ENCODE measurements at places on chromosomes 4 and X.

DNA sequence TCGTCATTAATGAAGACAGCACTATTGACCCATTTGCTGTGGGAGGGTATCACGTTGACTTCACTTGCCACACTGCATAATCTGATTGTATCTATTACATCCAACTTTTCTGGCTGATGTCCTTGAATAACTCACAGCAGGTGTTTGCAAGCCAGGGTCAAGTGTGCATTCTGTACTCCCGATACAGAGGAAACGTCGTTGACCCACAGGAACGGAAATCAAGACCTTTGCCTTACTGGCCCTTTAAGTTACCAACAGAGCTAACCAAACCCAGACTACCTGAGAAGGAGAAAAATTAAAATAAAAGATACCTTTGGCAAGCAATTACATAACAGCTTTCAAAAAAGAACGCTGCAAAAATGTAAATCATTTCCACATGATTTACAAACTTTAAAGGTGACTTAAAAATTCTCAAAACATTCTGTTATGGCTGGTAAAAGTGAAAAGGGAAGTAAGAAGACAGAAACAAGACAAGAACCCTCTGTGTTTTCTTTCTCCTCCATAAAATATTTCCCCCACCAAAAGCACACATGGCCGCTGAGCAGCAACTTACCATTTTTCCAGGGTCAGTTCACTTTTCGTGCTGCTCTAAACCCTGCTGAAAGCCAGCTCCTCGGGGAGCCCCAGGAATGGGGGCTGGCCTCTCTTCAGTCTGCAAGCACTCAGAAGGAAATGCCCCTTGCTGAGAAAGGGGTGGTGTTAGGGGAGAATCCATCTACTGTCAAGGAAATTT, 6.5 kb upstream of the SHISA3 start:
- no peak for DNase-seq

GRCh38 chr4:105248613-105249012, 101.9 kb downstream of the TET2 start:
- no peak for DNase-seq

DNA sequence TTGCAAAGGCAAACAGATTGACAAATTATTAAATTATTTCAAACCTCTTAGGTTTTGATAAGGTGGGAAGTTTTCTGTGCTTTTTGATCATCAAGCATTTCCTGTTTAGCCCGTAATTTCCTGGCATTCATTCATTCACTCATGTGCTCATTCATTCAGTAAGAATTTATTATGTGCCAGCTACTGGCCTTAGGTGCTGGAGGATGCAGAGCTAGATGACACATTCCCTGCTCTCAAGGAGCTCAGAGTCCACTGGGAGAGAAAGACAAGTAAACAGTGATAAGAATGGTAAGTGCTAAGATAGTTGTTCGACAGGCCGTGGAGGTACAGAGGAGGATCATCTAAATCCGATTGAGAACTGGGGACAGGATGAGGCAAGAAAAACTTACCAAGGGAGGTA, 153.0 kb downstream of the DCTD start:
- no peak for DNase-seq

GRCh38 chr4:139686130-139686529, 20.5 kb downstream of the MGST2 start:
- DNase-seq: no peak

GRCh38 chrX:134137341-134137740, 99.6 kb upstream of the CCDC160 start:
- DNase-seq: no peak

DNA sequence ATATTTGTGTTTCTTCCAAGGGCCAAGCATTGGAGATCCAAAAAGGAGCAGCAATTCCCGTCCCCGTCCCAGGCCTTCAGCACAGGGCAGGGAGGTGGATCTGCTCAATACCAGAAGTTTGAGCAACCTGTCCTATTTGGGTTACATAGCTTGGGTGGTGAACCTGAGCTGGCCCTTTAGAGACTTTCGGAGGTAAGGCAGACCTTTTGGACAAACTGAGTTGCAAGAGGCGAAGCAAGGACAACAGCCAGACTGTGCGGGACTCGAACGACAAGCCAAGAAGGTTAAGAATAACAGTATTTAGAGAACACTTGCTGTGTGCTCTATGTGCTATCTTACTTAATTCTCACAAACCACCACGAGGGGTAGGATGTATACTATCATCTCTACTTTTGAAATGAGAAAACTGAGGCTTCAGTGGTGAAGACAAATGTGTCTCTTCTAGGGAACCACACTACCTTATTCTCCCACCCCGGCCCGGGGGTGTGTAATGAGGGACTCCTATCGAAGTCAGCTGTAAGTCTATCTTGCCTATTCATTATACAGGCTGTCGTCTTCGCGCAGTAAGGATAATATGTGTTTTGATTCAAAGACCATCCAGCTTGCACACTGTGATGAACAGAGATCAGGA, 1.3 kb downstream of the NOP14 start:
- peak; percentile 52 for DNase-seq

DNA sequence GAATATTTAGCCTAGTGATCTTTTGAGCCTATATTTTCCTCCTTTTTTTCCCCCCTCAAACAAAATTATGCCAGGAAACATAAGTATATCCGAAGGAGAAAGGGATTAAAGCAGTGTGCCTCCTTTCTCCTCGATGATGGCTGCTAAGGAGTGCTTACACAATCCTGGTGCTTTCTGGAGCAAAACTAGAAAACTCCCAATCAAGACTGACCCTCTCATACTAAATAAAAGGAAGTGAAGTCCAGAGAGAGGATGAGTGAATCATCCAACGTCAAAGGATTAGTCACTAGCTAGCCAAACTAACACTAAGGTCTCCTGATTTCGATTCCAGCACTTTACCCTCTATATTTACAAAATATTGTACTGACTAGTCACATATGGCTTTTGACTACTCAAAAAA, 146.8 kb downstream of the PPP3CA start:
- DNase-seq: no peak

- no peak for DNase-seq
Measured at GRCh38 chr4:8282742-8283141, 13.2 kb downstream of the HTRA3 start.

DNA sequence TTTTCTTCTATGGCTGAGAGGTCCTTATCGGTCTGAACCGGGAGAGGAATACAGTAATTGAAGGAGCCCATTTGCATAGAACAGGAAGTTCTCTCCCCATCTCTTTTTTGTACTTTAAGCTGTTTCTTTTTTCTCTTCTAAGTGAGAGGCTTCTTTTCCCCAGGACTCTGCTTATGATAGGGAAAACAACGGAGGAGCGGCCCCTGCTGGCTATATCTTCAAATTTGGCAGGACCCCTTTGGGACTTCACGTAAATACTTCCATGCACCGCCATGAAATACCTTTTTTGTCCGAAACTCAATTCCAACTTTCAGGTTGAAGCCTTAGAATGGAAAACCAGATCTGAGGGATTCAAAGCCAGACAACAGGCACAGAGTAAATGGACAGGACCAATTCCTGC, 1153.0 kb upstream of the INTU start:
- no peak for DNase-seq

GRCh38 chr4:3857269-3857926, 91.2 kb downstream of the ADRA2C start:
- DNase-seq: no peak

DNA sequence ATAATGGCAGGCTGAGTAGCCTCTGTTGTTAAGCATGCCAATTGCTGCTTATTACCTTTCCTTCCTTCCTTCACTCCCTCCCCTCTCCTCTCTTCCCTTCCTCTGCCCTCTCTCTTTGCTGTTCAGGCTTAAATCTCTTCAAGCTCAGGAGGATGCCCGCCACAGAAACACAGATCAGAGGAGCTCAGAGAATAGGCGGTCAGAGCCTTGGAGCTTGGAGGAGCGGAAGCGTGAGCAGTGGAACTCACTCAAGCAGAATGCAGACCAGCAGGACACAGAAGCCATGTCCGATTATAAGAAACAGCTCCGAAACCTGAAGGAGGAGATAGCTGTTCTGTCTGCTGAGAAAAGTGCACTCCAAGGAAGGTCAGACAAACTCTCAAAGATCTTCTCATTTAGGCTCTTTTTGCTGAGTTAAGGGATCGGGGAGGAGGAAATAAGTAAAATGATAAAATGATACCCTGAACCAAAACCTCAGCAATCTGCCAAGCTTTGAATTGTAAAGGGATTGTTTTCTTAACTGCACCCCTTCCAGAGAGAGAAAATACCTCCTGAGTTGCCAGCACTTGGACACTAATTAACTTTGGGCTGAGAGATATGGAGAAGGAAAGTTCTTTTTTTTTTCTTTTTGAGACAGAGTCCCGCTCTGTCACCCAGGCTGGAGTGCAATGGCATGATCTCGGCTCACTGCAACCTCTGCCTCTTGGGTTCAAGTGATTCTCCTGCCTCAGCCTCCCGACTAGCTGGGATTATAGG, 20.9 kb downstream of the SPATA18 start:
- no peak for DNase-seq

DNA sequence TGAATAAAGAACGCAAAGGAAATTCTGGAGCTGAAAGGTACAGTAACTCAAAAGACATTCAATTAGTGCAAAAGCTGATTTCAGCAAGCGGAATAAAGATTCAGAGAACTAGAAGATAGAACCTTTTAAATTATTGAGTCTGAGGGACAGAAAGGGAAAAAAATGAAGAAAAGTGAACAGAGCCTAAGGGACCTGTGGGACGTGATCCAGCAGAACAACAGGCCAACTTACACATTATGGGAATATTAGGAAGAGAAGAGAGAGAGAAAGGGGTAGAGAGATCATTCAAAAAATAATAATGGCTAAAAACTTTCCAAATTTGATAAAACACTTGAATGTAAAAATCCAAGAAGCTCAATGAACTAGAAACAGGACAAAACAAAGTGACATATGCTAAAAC, 17.5 kb upstream of the GPRASP2 start:
- no peak for DNase-seq

- DNase-seq: no peak
Measured at GRCh38 chr4:70725633-70726032, 3.9 kb downstream of the RUFY3 start.

DNA sequence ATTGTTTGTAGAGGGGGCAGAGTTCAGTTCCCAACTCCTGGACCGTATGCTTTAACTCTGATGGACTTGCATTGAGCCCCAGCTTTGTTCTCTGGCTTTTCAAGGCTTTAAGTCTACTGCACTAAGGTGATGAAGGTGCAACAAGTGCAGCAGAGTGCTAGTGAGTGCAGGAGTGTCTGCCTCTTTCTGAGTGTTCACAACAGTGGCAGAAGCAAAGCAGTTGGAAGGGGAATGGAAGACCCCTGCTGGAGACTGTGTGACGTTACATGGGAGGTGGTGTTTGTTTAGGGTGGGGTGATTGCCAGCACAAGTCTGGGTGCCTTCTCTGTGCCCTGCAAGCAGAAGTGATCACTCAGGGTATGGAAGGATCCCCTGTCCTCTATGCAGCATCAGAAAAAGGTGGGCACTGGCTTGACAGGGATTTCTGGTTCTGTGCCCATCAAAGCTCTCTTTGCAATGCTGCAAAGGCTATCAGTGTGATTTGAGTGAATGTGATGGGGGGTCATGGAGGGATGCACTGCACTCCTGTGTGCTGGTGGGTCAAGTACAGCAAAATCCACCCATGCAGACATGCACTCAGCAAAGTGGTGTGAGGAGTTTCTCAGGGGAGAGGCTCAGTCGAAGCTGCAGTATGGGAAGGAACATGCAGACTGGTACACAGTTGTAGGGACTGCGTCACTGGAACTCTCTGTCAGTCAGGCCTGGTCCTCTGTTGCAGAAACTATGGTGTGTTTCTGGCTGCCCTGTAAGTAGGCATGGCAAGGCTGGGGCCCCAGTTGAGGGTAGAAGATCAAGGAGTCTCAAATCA, 70.9 kb upstream of the UGT2B7 start:
- DNase-seq: no peak

Measured in stimulated activated CD4-positive, alpha-beta T cell treated with anti-CD3 and anti-CD28 coated beads, Interleukin-12 subunit alpha, Interleukin-12 subunit beta, amount 100 ng/mL, for 4 hours (primary cell).